DMS79 treated with DMSO at 0.1 percent for 48 hours (cell line): ENCODE measurements at places on chromosomes 12 and 14.

DNA sequence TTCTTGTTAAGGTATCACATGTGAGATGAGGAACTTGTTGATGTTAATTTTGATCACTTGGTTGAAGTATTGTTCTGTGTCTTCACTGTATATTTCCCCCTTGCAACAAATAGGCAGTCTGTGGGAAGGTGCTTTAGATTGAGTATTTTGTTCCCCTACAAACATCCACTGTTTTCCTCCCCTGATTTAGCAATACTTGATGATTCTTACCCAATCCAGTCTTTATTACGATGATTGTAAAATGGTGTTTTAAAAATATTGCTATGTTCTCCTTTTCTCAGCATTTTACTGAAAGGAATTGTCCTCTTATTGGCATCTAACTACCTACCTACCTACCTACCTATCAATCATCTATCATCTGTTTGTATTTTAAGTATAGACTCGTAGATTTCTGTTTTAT is 66.3 kb downstream of the ETNK1 start:
- no peak for DNase-seq

DNA sequence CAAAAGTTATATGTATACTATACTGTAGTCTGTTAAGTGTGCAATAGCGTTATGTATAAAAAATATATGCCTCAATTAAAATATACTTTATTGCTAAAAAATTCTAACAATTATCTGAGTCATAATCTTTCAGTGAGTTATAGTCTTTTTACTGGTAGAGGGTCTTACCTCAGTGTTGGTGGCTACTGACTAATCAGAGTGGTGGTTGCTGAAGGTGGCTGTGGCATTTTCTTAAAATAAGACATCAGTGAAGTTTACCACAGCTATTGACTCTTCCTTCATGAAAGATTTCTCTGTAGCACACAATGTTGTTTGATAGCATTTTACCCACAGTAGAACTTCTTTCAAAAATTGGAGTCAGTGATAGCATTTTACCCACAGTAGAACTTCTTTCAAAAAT is 23.4 kb downstream of the POLR3B start:
- no peak for DNase-seq

- no peak for DNase-seq
These were observed 23.5 kb downstream of the OTUB2 start for GRCh38 chr14:94049625-94050023.

DNA sequence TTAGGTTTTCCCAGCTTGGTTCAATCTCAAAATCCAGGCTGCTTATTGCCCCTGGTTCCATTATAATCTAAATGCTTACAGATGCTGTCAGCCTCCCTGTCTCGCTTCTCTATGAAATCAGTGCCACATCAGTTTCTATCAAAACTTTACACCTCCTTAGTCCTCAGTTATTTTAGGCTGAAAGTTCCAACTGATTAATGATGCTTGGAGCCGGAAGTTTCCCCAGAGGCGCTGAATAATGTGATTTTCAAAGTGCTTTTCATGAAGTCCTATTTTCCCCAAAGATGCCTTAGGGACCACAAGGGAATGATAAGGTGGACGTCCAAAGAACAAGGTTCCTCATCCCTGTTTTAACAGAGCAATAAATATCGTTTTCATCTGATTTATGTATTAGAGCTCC is 262.4 kb upstream of the RMST start:
- DNase-seq, result no peak

DNA sequence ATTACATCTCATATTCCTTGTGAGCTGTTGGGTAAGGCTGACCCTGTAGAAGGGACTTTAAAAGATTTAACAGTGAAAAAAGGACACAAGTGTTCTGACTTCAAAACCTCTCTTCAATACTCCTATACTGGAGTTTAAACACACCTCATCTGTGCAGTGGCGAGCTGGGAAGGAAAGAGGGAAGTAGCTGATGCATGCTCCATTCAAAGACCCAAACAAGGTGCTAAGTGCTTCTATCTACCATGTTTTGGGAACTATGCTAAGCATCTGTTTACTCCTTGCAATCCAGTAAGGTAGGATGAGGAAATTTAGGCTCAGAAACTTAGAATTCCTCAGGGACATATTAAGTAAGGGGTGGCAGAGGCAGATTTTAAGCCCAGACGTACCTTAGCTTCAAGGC is 16.4 kb upstream of the DNM1L start:
- no peak for DNase-seq

DNA sequence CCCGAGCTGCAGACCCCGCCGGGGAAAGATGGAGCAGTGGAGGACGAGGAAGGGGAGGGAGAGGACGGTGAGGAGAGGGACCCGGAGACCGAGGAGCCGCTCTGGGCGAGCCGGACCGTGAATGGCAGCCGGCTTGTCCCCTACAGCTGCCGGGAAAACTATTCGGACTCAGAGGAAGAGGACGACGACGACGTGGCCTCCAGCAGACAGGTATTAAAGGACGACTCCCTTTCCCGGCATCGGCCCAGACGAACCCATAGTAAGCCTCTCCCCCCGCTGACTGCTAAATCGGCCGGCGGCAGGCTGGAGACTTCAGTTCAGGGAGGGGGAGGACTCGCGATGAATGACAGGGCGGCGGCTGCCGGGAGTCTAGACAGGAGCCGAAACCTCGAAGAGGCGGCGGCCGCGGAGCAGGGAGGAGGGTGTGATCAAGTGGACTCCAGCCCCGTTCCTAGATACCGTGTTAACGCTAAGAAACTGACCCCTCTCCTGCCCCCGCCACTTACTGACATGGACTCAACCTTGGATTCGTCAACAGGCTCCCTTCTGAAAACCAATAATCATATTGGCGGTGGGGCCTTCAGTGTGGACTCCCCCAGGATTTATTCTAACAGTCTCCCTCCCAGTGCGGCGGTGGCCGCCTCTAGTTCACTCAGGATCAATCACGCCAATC is 962 bp downstream of the LEMD3 start:
- peak; percentile 10 for DNase-seq

GRCh38 chr12:43550831-43551271 is 1.2 kb downstream of the ADAMTS20 start:
- no peak for DNase-seq

GRCh38 chr12:88063375-88063774 is 34.2 kb upstream of the C12orf50 start:
- DNase-seq, result no peak

DNA sequence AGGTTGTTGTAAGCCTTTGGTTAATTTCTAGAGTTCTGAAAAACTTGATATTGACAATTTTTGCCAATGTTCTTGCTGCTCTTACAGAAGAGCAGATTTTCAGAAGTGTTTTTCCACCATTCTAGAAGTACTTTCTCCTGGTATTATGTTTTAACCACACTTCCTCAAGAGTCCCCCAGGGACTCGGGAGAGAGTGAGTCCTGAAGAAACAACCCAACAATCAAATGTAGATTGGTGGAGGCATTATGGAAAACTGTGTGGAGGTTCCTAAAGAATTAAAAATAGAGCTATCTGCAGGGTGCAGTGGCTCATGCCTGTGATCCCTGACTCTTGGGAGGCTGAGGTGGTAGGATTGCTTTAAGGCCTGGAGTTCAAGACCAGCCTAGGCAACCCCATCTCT is 26.7 kb downstream of the OR10P1 start:
- DNase-seq, result no peak

- DNase-seq, result no peak
These were observed 9.3 kb upstream of the HDAC7 start for GRCh38 chr12:47828976-47829482.

GRCh38 chr14:82710267-82710841 is 1176.7 kb upstream of the SEL1L start:
- DNase-seq, result no peak

DNA sequence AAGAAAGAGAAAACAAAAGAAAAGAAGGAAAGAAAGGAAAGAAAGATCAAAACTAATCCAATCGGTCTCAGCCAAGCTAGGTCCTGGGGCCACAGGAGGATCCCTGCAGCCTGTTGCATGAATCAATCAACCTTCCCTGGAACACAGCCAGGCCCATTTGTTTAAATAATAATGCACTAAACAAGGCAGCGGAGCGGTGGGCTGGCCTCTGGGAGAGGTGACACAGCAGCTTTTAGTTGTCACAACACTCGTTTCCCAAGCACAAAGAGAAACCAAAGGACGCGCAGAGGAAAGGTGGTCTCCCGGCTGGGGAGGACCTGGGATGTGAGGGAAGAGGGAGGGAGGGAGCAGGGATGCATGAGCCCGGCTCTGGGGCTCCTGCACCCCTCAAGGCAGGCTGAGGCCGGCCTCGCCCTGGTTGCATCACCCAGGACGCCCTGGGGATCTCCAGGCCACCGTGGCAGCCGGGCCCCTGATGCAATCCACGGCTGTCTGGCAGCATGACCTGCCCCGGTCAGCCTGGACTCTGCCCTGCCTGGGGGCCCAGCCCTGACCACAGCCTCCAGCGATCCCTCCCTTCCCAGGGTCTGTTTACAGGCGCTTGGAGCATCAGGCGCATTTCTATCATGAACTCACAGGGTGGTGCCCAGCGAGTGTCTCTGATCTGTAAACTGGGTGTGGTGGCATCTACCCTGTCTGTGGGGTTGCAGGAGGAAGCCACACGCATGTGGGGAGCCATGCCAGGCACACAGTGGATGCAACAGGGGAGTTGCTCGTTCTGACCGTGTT is 32.5 kb downstream of the MMP17 start:
- peak; percentile 53 for DNase-seq
